Left renal cortex interstitium (tissue), 4 donors: ENCODE measurements at places on chromosomes 4 and X. TPM values are rescaled to one million over a fixed set of nuclear protein-coding genes. Genes with fewer than 3 reads are reported as not detected.
A peak's percentile ranks its signal among the peaks of the same experiment; 100 is the strongest.

- no peak for DNase-seq
Observed at GRCh38 chr4:137025484-137026059, 506.7 kb downstream of the PCDH18 start.

The RNF150 gene
- 27.1 TPM for polyA plus RNA-seq

DNA sequence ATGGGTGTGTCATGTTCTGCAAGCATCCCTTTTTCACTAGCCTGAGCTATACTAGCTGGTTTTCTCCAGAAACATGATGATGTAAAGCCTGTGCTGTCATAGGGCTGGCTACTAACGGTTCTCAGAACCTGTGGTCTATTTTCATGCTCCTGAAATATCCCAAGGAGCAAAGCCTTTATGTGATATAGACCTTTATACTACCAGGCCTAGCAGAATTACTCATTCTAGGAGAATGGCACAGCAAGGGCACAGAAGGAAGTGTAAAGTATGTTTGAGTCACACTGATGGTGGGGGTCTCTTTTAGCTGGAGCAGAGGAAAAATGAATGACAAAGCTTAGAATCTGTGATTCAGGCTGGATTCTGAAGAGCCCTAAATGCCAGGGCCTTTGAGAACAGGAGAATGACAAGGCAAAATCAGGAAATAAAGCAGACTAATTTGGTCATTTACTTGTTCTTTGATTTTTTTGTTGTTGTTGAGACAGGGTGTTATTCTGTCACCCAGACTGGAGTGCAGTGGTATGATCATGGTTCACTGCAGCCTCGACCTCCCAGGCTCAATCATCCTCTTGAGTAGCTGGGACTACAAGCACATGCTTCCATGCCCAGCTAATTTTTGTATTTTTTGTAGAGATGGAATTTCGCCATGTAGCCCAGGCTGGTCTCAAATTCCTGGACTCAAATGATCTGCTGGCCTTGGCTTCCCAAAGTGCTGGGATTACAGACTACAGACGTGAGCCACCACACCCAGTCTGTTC is 11.8 kb downstream of the TCEAL1 start:
- DNase-seq = no peak

DNA sequence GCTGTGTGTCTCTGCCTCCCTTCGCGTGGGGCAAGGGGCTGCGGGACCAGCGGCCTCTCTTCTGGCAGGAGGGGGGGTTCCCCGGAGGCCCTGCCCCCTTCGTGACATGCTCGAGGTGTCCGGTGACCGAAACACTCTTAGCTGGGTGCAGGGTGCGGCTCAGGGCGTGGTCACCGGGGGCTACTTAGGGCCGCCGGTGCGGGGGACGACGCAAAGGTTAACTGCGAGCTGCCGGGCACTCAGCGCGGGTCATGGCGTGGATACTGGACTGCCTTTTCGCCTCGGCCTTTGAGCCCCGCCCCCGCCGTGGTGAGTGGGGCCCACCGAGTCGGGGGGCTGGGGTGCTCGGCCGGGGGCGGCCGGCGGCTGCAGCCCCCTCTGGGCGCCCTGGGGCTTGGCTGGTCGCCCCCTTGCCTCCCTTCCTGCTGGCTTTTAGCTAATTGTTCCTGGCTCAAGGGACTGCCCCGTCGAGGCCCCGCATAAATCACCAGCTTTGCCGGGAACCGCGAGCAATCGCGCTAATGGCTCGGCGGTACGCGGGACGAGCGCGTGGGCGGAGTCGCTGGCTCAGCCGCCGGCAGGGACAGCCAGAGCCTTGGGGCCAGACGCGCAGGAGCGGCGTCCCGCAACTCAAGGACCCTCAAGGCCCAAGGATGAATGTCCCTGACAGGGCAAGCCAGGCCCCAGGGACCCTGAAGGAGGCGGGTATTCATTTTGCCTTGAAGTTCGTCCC is at the start of gene ARHGAP36:
ARHGAP36 (plus strand) TSS at position 211 of the 733 bp plus-strand sequence. CDS start 23,320 bp downstream, outside the sequence.
- no peak for DNase-seq

- DNase-seq = no peak
Observed at GRCh38 chrX:42127563-42127962, 204.2 kb upstream of the CASK start.

GRCh38 chr4:55359397-55359916 is 13.4 kb downstream of the SRD5A3 start:
- DNase-seq = no peak

GRCh38 chr4:911221-911751 is 20.8 kb downstream of the GAK start:
- no peak for DNase-seq

The SRP72 gene
- polyA plus RNA-seq = 118 TPM

The MAP9 gene
- 30.3 TPM for polyA plus RNA-seq

GRCh38 chr4:174398728-174399127 is 115.0 kb downstream of the CEP44 start:
- DNase-seq = no peak

DNA sequence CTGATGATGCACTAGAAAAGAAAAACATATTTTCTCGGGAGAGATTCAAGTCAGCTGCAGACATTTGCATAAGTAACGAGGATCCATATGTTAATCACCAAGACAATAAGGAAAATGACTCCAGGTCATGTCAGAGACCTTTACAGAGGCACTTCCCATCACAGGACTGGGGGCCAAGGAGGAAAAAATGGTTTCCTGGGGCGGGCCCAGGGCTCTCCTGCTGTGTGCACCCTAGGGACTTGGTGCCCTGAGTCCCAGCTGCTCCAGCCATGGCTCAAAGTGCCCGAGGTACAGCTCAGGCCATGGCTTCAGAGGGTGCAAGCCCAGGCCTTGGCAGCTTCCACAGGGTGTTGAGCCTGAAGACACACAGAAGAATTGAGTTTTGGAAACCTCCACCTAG is 415.4 kb upstream of the FRG1 start:
- DNase-seq = no peak

GRCh38 chr4:25233737-25234389 is at the start of gene PI4K2B:
Gene PI4K2B, plus strand, starts transcription at chr4:25234033. Its CDS starts 131 bp downstream, at chr4:25234164.
- DNase-seq = peak; percentile 65

GRCh38 chrX:154720067-154720466 is 30.8 kb downstream of the GAB3 start:
- DNase-seq = no peak

GRCh38 chr4:113540859-113541258 is 220.7 kb downstream of the CAMK2D start:
- no peak for DNase-seq

GRCh38 chr4:1472148-1472797 is 66.0 kb upstream of the NKX1-1 start:
- no peak for DNase-seq

The ADAM29 gene
- not detected for polyA plus RNA-seq

GRCh38 chrX:54359408-54359807 is 1.6 kb upstream of the WNK3 start:
- no peak for DNase-seq

GRCh38 chr4:123826896-123827295 is 430.3 kb downstream of the SPRY1 start:
- DNase-seq = no peak

The BTK gene
- polyA plus RNA-seq = 2.8 TPM

DNA sequence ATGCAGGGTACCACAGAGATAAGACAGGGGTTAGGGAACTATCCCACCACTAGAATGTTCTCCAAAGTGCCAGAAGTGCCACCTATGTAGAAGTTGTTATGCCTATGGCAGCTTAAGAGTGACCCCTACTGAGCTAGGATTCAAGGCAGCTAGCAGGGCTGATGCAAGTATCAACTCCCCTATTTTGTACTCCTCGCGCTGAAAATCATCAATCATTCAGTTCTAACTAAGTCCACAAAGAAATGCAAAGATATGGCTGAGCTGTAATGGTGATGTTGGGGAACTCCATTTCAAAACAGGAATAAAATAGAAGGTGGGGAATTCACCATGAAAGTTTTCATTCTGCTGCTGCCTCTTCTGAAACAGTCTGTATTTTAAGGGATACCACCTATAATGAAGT is 13.8 kb downstream of the ACSL4 start:
- DNase-seq = no peak

DNA sequence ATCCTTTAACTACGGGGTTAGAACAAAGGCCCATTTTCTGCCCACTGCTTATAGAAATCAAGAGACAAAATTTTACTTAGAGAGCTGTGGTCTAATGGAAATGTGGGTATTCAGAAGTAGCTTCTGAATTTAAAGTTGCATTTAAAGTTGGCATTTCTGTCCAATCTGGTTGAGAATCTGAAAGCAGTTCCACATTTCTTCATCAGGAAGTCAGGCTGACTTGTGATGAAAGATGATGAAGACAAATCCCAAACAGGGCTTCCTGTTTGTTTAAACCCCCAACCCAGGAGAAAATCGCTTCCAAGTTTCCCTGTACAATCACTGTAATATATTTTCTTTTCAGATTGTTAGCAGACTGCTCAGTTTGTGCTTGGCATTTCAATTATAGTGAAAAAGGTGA is 345.3 kb downstream of the SPRY1 start:
- no peak for DNase-seq

DNA sequence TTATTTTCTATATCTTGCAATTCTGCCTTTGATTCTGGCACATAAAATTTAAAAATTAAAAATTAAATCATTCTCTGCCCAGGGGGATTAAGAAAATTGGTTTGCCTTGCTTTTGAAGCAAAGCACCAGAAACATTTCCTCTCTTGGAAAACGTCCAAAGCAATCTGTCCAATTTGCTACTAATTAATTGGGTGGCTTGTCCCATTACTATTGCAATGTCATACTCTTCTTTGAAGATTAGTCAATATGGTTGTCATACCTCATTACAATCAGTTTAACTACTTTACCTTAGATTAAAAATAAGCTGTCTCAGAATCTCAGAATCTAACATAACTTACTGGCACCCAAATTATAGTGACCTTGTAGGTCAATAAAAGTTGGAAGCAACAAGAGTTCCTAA is 208.8 kb downstream of the TMA16 start:
- no peak for DNase-seq

DNA sequence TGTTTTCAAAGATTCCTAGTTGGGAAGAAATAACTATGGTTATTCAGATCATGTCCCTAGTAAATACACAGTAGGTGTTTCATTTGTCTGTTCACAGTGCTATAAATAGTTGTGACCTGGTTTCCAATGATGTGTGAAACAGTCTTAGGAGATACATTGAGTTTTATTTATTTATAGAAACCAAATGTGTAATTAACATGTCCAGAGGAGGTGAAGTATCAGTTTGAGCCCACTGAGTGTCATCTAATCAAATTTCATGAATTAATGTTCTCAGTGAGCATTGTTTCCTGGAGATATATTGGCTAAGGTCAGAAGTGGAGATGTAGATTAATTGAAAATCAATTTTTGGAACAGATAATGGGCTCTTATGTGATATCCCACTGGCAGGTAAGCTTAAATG is 996.3 kb downstream of the FSTL5 start:
- no peak for DNase-seq

The ARAP2 gene
- 7.6 TPM for polyA plus RNA-seq

DNA sequence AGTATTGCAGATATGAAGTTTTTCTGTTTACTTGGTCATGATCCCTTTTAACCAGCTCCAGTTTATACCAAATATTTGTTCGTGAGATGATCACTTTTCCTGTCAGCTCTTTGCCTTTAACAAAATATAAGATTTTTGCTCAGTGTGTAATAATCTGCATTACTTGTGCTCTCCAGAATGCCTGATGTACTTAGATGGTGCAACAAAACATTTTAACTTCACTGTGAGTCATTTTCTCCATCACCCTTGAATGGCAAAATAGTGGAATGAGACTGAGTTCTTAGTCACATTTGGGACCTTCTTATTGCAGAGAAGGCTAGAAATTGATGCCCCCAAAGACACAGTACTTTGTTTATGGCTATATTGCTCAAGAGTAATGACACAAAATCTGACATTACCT is 252.0 kb downstream of the FRMPD4 start:
- DNase-seq = no peak

The SLC9B1 gene
- 4.6 TPM for polyA plus RNA-seq

The PAK3 gene
- 7.7 TPM for polyA plus RNA-seq

The FAM47E gene
- 6.0 TPM for polyA plus RNA-seq

DNA sequence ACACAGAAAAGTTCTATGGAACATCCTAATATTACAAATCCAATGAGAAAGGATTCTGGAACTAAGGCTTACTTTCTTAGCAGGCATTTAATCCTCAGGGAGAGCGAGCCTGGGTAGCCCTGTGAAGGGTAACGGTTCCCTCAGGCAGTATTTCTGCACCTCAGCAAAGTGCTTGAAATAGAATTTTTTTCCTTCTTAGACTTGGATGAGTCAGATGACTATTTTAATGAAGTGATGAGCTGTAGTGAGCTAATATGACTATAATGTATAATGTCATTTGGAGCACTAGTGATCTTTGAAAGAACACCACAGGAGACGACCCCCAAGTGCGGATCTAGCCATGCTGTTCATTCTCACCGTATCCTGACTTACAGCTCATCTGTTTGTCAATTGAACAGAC is 493.0 kb upstream of the FAM241A start:
- no peak for DNase-seq

DNA sequence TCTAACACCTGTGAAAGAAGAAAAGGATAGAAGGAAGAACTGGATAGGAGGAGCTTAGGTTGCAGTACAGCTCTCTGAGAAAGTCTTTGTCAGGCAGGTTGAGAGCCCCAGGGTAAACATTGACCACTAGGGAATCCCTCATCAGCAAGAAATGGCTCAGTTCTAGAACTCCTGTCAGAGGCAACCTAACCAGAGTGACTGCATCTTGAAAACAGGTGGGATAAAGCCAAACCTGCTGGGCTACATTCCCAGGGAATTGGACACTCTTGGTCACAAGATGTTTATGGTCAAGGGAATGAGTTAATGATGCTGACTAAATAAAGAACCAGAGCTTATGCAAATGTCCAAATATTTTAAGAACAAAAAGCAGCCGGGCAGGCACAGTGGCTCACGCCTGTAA is 108.3 kb upstream of the MED14 start:
- no peak for DNase-seq

DNA sequence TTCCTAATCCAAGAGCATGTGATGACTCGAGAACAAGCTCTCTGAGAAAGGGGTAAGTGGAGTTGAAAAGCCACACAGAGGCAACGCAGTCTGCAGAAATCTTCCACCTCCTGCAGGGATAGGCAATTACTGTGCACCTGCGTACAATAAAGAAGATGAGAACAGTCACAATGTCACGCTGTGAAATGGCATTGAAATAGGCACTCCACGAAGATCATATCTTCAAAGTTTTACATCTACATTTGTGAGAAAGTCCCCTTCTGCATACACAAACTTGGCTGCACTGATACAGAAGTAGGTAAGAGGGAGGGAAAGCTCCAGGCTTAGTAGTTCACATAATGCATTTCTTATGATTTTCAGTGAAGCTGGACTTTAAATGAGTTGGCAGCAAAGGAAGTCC is 27.1 kb downstream of the DDX60L start:
- DNase-seq = no peak

DNA sequence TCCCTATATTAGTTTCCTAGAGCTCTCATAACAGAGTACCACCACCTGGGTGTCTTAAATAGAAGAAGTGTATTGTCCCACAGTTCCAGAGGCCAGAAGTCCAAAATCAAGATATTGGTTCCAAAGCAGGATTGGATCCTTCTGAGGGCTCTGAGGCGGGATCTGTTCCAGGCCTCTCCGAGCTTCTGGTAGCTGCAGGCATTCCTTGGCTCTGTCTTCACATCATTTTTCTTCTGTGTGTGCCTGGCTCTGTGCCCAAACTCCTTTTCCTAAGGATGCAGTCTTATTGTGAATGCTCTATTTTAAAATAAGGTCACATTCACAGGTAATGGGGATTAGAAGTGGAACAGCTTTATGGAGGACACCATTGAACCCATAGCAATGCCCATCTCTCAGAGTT is 253.7 kb upstream of the TAPT1 start:
- DNase-seq = no peak

- DNase-seq = no peak
Observed at GRCh38 chr4:11597506-11597905, 168.8 kb upstream of the HS3ST1 start.
